Astrocyte of the hippocampus (primary cell): ENCODE measurements at places on chromosomes 11 and 22.

DNA sequence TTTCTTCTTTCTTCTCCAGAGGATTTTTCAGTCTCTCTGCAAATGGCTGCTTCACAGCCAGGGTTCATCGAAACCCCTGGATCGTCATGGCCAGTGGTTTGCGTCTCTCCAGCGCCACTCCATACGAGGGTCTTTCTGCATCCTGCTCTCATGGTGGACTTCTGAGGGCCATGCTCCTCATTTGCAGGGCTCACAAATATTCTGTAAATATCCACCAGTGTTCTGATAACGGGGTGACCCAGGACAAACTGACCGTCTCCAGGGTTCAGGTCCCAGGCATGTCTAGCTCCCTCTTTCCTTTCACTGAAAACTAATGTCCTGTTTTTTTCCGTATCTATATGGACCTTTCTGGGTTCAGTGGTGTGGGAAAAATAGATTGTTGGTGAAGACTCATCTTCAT lies 15.7 kb upstream of the VPREB1 start:
- no peak for DNase-seq

- no peak for DNase-seq
Measured at GRCh38 chr11:46846510-46846830, 390 bp upstream of the CKAP5 start.

GRCh38 chr11:118918128-118918685 lies 7.5 kb downstream of the BCL9L start:
- peak; percentile 93 for DNase-seq

DNA sequence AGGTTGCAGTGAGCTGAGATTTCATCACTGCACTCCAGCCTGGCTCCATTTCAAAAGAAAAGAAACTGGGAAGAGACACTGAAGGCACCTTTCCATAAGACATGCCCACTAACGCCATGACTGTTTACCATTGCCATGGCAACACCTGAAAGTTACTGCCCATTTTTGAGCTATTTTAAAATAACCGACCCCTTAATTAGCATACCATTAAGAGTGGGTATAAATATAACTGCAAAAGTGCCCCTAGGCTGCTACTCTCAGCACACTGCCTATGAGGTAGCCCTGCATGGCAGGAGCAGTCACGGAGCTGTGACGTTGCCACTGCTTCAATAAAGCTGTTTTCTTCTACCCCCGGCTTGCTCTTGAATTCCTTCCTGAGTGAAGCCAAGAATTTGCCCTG lies 9.9 kb upstream of the RNASEH2C start:
- no peak for DNase-seq

GRCh38 chr11:43212279-43212678 lies 99.5 kb upstream of the API5 start:
- DNase-seq = no peak

- DNase-seq = no peak
Measured at GRCh38 chr11:9516113-9516512, 55.3 kb downstream of the ZNF143 start.

- no peak for DNase-seq
Measured at GRCh38 chr11:17481905-17482304, 5.3 kb upstream of the ABCC8 start.

- no peak for DNase-seq
Measured at GRCh38 chr11:13728076-13728475, 59.6 kb downstream of the FAR1 start.

- peak; percentile 19 for DNase-seq
Measured at GRCh38 chr22:38699143-38699542, 1.6 kb downstream of the JOSD1 start.

DNA sequence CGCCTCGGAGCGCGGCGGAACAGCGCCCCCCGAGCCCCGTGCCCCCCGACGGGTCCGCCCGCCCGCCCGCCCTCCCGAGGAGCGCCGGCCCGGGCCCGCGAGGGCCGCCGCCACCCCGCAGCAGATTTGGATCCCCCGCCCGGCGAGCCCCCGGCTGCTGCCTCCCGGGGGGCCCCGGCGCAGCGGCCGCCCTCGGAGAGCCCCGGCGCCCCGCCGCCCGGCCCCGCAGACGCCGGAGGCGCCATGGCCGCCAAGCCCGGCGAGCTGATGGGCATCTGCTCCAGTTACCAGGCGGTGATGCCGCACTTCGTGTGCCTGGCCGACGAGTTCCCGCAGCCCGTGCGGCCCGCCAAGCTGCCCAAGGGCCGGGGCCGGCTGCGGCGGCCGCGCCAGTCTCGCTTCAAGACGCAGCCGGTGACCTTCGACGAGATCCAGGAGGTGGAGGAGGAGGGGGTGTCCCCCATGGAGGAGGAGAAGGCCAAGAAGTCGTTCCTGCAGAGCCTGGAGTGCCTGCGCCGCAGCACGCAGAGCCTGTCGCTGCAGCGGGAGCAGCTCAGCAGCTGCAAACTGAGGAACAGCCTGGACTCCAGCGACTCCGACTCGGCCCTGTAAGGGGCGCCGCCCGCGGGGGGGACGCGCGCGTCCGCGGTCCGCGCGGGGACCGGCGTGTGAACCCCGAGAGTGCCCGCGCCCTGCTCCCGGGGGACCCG lies 380 bp downstream of the C11orf96 start:
- peak; percentile 76 for DNase-seq

- no peak for DNase-seq
Measured at GRCh38 chr22:27204280-27204679, 546.9 kb downstream of the MIAT start.

DNA sequence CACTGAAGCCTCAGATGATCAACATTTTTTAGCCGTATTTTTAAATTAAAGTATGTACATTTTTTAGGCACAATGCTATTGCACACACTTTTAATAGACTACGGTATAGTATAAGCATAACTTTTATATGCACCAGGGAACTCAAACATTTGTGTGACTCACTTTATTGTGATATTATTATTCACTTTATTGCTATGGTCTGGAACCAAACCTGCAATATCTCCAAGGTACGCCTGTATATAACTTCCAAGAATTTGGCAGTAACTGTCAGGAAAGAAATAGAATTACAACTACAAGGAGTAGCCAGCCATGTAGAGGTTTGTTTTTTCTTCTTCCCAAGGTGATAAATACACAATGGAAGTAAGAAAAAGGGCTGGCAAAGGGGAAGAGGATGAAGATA lies 62.3 kb downstream of the PRR5L start:
- DNase-seq = no peak

- peak; percentile 36 for DNase-seq
Measured at GRCh38 chr22:27311698-27312550, 489.6 kb downstream of the MN1 start.

GRCh38 chr11:70191495-70192140 lies 11.5 kb upstream of the FADD start:
- DNase-seq = peak; percentile 86

DNA sequence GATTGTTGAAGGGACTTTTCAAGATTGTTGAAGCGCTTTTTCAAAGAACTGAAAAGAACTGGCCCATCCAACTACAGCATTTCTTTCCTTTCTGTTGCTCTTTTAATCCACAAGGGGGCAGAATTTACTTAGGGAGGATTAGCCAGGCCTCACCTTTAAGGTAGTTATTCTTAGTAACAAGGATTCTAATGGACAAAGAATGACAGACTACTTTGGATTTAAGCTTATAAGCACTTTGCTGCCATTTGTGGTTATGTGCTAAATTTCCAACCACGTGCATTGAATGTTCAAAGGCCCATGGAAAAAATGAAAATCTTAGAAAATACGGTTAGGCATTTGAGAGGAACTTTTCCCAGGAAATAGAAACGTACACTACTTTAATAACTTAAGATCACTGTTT lies 49.5 kb upstream of the HSPA8 start:
- peak; percentile 65 for DNase-seq

DNA sequence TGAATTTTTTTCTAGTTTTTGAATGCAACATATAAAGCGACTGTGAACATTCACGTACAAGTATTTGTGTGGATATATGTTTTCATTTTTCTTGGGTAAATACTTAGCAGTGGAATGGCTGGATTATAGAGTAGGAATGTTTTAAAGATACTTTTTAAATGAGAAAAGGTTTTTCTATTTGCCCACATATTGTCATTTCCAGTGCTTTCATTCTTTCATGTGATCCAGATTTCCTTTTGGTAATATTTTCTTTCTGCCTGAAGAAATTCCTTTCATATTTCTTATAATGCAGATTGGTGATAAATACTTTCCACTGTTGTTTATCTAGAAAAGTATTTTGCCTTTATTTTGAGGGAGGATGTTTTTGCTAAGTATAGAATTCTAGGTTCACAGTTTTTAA lies 7.9 kb downstream of the DDB2 start:
- DNase-seq = no peak

DNA sequence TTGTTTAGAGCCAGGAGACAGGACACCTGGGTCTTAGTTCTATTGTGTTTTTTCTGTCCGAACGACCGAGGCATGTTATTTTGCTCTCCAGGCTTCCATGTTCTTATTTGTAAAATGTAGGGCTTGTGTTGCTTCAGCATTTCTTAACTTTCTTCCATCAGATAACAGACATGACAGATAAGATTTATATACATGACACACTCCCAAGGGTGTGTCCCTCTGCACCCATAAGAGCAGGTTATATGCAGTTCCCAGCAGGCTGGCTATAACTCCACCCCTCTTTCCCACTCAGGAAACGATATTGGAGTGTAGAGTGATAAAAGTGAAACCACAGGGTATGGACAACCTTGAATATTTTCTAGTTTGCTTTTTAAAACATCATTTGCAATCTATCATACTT lies 65.8 kb downstream of the APIP start:
- no peak for DNase-seq

DNA sequence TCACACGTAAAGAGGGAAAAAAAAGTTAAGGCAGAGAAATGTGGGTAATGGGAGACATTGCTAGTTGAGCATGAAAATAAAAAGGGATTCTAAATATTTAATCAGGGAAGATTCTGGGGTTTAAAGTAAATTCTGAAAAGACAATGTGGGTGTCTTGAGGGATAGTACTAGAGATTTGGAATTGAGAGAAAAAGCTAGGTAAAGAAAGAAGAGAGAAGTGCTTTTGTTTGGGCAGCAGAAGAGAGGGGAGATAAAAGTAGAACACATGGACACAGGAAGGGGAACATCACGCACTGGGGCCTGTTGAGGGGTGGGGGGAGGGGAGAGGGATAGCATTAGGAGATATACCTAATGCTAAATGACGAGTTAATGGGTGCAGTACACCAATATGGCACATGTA lies 3.5 kb upstream of the YPEL4 start:
- DNase-seq = no peak

DNA sequence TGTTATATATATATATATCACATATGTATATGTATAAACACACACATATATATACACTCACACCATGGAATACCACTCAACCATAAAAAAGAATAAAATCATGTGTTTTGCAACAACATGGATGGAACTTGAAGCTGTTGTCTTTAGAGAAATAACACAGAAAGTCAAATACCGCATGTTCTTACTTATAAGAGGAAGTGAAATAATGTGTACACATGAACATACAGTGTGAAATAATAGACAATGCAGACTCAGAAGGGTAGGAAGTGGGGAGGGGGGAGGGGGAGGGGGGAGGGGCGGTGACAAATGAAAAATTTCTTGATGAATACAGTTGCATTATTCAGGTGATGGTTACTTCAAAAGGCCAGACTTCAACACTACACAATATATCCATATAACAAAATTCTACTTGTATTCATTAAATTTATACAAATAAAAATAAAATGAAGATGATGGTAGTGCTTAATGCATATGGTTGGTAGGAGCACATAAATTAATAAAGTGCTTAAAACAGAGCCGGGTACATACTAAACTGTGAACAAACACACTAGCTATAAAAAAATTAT lies 5.8 kb upstream of the OR5B2 start:
- no peak for DNase-seq

GRCh38 chr11:1782031-1782590 lies 18.4 kb upstream of the CTSD start:
- DNase-seq = no peak

GRCh38 chr11:129460714-129461113 lies 85.1 kb downstream of the BARX2 start:
- DNase-seq = no peak

- DNase-seq = no peak
Measured at GRCh38 chr22:48882636-48883200, 945.0 kb downstream of the BRD1 start.

- peak; percentile 99 for DNase-seq
Measured at GRCh38 chr22:30802202-30803166, 107.8 kb downstream of the OSBP2 start.

DNA sequence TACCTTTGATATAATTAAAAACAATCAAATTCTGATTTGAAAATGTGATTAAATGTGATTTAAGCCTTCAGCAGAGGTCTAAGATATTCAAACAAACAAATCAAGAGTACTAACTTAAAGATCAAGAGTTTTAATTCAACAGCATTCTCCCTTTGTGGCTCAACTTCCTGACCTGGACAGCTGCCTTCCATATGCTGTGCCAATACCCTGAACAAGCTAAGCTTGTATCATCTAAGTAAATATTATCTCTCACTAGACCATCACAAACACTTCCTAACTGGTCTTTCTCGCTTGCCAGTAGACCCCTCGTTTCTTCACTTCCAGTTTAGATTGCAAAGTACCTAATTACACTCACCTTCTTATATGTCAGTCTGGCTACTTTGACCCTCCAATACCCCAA lies 35.9 kb upstream of the P4HA3 start:
- no peak for DNase-seq

GRCh38 chr22:46009730-46010129 lies 32.8 kb upstream of the WNT7B start:
- DNase-seq = no peak

- peak; percentile 13 for DNase-seq
Measured at GRCh38 chr22:24695561-24696511, 78.7 kb downstream of the PIWIL3 start.

DNA sequence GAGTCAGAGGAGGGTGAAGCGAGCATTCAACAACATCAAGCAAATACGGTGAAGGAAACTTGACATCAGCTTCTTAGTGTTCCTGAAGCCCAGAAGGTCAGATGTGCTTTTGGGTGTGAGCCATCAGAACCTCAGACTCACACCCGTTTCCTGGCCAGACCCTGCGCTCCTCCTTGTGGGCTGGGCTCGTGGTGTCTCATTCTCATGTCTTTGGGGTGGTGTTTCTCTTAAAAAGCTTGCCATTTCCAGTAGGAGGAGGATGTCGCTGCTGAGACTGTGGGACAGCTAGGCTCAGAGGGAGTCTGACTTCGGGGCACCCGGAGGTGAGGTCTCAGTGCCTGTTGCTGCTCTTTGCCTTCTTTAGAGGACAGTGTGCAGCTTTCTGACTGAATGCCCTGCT lies 24.2 kb downstream of the PPFIBP2 start:
- DNase-seq = no peak

DNA sequence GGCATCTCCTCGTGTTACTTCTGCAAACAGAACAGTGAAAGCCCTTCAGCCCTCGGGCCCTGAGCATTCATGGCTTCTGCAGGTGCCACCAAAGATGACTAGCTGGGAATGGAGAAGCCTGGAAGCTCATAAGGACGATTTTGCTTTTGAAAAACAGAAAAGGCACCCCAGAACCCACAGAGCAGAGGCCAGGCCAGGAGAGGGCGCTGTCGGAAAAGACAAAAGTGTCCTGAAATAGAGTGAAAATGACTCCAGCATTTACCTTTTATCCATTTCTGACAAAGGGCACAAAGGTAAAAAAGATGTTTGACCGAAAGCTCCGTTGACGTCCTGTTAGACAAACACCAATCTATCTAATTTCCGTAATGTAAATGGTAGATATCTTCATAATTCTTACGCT lies 37.6 kb downstream of the ZNF195 start:
- DNase-seq = no peak

GRCh38 chr11:48272606-48273005 lies 8.9 kb downstream of the OR4X1 start:
- DNase-seq = no peak
